Stimulated activated CD4-positive, alpha-beta T cell treated with anti-CD3 and anti-CD28 coated beads, Interleukin-12 subunit alpha, Interleukin-12 subunit beta, amount 100 ng/mL, for 48 hours (primary cell): ENCODE measurements at places on chromosomes 13 and 19.

DNA sequence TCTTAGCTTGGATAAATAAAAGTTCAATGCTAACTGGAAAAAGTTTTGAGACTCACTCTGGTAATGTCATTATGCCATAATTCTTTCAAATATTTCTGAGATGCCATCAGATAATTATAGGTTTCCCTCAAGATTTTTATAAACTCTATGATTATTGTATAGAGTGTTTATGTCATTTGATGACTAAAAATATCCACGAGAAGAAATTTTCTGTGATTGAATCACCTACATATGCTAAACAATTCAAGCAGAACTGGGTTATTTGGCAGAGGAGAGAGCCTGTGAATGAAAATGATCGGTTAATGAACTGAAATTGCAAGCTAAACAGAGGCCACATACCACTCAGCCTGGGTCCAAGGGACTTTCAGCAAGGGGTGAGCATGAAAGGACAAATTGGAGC lies 92.6 kb upstream of the TSC22D1 start:
- DNase-seq, result no peak

- no peak for DNase-seq
These were observed 1036.8 kb downstream of the UQCRFS1 start for GRCh38 chr19:28176193-28176592.

DNA sequence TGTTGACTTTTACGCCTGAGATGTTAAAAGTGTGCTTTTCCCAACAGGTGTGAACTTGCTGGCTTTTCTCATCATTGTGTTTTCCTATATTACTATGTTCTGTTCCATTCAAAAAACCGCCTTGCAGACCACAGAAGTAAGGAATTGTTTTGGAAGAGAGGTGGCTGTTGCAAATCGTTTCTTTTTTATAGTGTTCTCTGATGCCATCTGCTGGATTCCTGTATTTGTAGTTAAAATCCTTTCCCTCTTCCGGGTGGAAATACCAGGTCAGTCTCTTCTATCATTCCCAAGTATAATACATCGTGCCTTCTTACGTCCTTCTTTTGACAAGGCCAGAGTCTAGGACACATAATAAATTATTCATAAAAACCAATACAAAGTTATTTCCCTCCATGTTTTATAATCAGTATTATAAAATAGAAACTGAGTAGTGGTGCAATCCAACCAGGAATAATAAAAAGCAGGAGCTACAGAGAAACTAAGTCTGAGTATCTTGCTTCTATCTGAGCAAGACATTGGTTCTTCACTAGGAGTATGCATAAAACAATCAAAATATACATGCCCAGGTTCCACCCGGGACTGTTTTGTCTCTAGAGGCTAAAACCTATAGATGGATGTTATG lies 57.9 kb downstream of the RXFP2 start:
- no peak for DNase-seq

- DNase-seq, result no peak
These were observed 167.9 kb downstream of the KLF12 start for GRCh38 chr13:73966331-73966730.

DNA sequence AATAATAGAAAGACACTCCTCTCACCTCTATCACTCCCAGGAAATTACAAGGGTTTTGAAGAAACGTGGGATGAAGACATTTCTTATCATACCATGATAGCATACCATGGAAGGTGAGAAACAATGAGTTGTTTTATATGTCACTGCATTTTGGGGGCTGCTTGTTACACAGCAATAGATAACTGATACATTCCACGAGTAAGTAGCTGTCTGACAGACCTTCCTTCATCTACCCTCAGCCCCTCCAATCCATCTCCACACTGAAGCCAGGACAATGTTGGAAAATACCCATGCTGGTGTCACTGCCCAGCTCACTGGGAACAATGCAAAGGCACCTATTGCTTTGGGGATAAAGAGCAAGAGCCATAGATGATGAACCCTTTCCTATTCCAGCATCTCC lies 68.9 kb upstream of the USP29 start:
- DNase-seq, result no peak

DNA sequence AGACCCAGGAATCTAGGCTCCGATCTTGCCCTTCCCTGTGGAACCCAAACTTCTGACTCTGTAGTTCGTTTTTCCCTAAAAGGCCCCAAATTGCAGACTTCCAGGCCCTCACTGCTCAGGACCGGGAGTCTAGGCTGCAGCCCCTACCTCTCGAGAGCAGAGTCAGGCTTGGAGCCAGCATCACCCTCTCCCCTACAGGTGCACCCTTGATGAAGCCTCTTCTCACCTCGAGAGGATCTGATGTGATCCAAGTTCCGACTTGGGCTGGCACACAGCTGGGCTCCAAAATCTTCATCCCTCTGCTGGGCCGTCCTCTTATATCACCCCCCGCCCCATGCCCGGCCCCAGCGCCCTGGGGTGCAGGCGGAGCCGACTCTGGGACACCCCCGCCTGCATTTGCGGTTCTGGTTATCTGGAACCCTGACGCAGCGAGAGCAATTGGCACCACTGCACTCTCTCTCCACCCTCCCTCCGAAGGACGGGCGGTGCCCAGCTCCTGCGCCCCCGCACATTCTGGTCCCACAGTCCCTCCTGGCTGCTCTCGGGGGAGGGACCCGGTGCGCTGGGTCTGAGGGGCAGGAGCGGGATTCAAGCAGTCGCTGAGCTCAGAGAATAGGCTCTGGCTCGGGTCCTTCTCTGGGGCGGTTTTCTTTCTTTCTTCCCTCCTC lies at the start of gene KLK7:
Gene KLK7 (minus strand): TSS at position 293 of the 668 bp plus-strand sequence. CDS start 1,518 bp downstream, outside the sequence.
- DNase-seq, result no peak

DNA sequence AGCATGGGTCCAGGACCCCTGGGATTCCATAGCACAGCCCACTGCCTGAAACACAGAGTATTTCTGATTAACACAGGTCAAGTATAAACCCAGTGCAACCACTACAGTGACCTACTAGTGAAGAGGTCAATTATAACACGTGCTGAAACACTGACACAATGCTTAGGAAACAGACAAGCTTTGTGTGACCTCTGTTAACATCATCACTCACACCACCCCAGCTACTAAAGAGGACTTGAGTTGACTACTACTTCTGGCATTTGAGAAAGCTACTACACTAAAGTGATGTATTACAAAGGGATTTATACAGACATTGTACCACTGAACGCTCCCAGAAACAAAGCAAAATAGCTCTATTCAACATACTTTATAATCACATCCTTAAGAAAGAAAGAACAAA lies 1935.9 kb upstream of the PCDH20 start:
- DNase-seq, result no peak

- DNase-seq, result no peak
These were observed 5.0 kb upstream of the JUNB start for GRCh38 chr19:12786141-12786870.

DNA sequence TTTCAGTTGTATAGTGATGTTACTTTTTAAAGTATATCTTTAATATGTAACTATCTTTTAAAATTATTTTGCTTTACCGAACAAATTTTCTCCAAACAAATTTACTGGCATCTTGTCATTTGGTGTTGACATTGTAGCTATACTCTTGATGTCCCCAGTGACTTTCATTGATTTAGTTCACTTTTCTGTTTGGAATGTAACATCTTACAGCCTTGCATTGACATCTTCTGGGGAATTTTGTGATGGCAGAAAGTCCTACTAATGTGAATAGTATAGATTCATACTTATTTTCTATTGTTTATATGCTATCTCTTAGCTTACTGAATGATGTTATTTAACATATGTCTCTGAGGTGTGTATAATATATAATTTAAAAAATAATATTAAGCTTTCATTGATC lies 800.9 kb upstream of the ATXN8OS start:
- no peak for DNase-seq

DNA sequence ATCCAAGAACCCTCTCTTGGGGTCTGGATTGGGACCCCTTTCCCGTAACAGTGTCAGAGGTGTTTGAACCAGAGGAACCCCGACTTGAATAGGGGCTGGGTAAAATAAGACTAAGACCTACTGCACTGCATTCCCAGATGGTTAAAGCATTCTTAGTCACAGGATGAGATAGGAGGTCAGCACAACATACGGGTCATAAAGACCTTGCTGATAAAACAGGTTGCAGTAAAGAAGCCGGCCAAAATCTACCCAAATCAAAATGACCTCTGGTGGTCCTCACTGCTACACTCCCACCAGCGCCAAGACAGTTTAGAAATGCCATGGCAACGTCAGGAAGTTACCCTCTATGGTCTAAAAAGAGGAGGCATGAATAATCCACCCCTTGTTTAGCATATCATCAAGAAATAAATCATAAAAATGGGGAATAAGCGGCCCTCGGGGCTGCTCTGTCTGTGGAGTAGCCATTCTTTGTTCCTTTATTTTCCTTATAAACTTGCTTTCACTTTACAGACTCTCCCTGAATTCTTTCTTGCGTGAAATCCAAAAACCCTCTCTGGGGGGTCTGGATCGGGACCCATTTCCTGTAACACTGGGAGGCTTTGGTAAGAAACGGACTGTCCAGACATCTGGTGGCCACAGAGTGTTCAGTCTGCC lies 4.4 kb upstream of the SIN3B start:
- DNase-seq, result no peak

DNA sequence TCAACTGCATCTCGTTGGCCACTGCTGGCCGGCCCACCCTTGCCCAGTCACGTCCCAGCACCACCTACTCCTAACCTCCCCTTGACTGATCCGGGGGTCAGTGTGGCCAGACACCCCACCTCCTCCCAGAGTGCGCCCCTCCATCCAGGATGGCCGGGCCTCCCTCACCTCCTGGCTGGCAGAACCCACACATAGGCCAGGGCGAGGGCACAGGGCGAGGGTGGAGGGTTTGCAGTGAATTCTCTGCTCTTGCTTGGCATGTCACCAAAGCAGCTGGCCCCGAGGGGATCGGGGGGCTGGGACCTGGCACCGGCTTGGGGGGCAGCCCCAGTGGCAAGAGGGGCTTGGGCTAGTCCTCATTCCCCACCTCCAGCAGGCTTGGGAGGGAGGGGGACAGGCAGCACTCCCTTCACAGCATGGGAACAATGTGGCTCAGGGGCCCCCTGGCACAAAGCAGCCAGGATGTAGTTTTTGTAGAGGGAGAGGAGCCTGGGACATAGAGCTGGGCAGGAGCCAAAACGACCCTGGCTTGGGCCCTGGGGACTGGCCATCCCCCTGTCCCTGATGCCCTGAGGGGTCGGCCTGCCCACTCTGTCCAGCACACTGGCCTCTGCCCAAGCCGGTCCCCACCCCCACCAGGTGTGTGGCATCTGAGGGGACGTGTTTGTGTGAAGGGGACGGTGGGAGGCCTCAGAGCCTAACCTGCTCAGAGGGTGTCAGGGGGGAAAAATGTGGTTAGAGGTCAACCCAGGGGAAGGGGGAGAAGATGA lies 28.5 kb upstream of the ASF1B start:
- DNase-seq, result no peak

DNA sequence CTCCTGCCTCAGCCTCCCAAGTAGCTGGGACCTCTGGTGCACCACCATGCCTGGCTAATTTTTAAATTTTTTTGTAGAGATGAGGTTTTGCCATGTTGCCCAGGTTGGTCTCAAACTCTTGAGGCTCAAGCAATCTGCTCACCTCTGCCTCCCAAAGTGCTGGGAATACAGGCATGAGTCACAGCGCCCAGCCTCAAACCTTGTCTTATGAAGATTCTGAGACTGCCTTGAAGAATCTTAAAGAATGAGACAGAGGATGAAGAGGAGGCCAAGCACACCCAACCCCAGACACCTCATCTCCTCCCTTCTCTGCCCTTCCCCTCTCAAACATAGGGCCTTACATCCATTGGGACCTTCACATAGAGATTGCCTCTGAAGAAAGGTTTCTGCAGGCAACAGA lies 179.7 kb downstream of the ABCC4 start:
- no peak for DNase-seq
